ENCODE measurements at places on chromosomes 3 and 15.

- DNase-seq = no peak
These were observed 165.0 kb downstream of the XXYLT1 start for GRCh38 chr3:195105841-195106417.

- DNase-seq = no peak
These were observed 139.2 kb downstream of the ATP8B4 start for GRCh38 chr15:49979705-49980382.

DNA sequence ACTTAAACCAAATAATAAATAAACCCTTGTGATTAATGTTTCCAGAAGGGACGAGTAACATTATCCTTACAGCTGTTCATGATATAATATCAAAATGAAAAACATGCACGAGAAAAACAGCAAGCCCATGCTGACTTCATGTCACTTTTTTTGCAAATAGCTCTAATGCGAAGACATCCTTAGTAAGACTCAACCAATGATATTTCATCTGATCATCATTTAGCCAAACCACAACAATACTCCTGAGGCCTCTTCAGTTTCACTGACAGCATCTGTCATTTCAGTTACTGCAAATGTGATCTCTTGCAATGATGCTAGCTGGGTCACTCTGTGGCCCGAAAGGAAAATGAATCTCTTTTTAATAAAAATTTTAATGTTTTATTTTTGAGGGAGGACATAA is 74.0 kb downstream of the POLR2M start:
- DNase-seq = no peak

DNA sequence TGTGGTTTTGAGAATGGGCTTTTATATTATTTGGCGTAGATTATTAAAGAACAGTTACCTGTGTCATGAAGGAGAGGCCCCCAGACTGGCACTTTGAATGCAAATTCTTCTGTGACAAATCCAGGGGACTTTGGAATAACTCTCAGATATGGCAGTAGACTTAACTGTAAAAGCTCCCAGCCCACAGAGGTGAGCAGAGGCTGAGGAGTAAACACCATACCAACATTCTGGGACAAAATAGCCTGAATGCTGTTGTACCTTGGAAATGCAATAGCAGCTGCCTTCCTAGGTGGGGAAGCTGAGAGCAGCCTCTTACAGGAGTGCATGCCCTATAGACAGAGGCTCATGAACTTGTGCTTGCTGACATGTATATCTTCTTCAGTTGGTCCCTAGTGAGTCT is 187.6 kb upstream of the CTDSPL start:
- no peak for DNase-seq

GRCh38 chr3:53829605-53830004 is 16.6 kb downstream of the CHDH start:
- DNase-seq = no peak

Measured in M059J (cell line).